ENCODE measurements at places on chromosomes 12 and 14. TPM values are rescaled to one million over a fixed set of nuclear protein-coding genes. Genes with fewer than 3 reads are reported as not detected.

GRCh38 chr14:68444449-68445168, 348.3 kb downstream of the ZFP36L1 start:
- no peak for DNase-seq

DNA sequence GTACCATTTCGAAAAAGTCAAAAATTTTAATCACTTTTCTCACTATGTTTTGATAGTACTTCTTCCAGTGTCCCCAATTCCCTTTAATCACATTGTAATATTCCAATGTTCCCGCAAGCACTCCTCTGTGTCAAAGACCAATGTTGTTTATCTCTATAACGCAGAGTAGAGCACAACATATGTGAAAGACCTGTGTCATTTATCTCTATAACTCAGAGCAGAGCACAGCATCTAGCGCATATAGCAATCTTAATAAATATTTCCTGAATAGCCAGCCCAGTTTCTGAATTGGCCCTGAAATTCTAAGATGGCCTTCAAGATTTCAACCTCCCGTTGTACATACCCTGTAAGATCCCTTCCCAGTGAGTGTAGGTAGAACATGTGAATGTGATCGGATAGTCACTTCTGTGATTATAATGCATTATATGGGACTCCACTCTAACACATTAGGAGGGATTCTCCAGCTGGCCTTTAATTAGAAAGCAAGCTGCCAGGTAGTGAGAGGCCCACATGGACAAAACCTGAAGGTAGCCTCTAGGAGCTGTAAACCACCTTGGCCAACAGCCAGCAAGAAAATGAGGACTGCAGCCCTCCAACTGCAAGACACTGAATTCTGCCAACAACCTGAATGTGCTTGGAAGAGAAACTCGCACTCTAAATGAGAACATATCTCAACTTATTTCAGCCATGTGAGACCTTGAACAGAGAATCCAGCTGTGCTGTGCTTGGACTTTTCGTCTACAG, 238.8 kb upstream of the SYT10 start:
- DNase-seq: no peak

DNA sequence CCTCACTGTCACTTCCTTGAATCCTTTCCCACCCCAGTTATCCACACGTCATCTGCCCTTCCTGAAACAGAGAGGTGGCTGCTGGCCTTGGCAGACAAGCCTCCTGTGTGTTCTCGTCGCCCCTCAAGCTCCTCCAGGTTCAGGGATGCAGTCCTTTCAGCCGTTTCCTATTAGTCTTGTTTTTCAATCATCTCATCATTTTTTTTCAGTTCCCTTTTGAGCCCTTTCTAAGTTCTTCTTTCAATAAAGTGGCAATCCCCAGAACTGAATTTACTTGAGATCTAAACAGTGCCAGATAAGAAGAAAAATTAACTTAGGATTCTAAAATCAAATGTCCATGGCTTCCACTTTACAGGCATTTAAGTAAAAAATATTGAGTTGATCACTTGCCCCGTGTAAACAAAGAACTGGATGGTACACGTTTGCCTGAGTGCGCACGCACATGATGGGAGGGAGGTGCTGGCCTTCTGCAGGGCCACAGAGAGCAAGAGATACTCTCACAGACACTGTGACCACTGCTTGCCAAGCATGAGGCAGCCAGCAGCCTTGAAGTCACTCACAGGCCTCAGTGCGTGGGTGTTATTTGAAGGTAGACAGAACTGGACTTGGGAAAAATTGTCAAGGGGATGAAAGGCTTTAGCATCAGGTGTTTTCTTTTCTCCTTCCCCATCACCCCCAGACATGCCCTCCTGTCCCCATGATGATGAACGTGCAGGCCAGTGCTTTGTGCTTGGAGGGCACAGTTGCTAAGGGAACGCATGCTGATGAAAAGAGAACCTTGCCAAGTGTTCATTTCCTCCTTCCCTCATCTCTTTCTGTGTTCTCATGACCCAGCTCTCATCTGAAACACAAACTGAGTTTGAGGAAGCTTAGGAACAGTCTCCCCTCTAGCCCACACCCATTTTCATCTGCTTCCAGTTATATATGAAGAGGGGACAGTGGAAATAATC, 408.3 kb downstream of the EGLN3 start:
- DNase-seq: no peak

- no peak for DNase-seq
Measured at GRCh38 chr14:64442300-64442988, 22.9 kb upstream of the AKAP5 start.

The CYP46A1 gene
- total RNA-seq: 0.25 TPM

The OTUB2 gene
- 2.7 TPM for total RNA-seq
